ENCODE measurements at places on chromosomes 6 and 20.

- DNase-seq, result no peak
Measured at GRCh38 chr6:135022050-135022697, 32.4 kb downstream of the HBS1L start.

GRCh38 chr6:109738255-109738654, 47.2 kb downstream of the FIG4 start:
- no peak for DNase-seq

DNA sequence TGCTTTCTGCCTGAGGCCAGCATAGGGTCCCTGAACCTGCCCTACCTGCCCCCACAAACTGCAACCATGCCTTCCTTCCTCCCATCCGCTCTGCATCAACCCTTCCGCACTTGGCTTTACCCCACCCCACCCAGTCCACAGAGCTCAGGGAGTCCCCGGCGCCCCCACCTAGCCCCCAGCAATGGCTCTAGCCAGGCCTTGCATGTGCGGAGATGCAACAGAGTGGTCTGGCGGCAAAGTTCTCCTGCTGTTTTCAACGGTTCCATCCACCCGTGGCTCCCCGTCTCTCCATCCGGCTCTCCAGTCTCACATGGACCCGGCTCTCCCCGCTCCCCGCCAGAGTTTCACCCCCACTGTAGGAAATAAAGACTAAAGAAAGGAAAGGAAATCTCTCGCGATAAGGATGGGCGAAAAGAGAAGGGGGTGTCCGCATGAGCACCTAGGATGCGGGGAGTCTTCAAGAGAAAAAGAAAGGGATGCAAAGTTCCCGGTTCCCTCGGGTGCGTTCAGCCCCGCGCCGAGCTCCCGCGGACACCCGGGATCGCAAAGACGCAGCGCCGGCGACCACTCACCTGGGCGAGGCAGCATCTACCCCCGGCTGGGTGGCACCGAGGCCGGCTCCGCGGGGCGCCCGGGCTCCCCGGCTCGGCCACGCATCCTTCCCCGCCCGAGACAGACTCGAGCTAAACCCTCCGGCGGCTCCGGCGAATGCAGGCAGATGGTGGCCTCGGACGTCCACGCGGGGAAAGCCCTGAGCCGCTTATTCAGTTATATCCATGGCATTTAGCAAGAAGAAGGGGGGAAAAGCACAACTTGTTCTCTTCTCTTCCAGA, 579 bp downstream of the LRFN2 start:
- no peak for DNase-seq

GRCh38 chr20:61030130-61030529, 221.9 kb upstream of the CDH4 start:
- no peak for DNase-seq

DNA sequence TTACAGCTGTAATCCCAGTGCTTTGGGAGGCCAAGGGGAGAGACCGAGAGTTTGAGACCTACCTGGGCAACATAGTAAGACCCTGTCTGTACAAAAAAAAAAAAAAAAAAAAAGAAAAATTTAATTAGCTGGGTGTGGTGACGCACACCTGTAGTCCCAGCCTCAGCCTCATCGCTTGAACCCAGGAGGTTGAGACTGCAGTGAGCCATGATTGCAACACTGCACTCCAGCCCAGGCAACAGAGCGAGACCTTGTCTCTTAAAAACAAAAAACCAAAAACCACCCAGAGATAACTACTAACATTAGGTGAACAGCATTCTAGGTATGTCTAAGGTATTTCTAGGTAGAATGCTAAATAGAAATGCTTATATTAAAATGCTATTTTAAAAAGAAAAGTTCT, 21.0 kb upstream of the PI16 start:
- no peak for DNase-seq

DNA sequence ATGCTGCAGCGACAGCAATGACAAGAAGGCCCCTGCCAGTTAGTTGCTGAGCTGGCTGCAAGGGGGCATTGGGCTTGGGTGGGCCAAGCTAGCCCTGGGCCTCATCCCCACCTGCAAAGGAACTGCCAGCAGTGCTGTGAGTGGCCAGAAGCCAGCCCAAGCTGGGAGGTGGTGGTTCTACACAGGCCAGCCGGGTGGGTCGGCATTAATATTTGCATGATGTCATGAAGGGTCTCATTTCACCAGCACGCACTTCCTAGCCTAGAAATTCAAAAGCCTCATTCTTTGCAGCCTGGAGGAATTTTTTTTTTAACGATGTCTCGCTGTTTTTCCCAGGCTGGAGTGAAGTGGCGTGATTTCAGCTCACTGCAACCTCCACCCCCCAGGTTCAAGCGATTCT, 62.0 kb downstream of the IYD start:
- DNase-seq, result no peak

- DNase-seq, result no peak
Measured at GRCh38 chr20:48728042-48728825, 99.6 kb downstream of the PREX1 start.

- DNase-seq, result no peak
Measured at GRCh38 chr20:21352703-21353102, 44.6 kb downstream of the NKX2-4 start.

GRCh38 chr6:106883808-106884262, 90.7 kb downstream of the CD24 start:
- no peak for DNase-seq

DNA sequence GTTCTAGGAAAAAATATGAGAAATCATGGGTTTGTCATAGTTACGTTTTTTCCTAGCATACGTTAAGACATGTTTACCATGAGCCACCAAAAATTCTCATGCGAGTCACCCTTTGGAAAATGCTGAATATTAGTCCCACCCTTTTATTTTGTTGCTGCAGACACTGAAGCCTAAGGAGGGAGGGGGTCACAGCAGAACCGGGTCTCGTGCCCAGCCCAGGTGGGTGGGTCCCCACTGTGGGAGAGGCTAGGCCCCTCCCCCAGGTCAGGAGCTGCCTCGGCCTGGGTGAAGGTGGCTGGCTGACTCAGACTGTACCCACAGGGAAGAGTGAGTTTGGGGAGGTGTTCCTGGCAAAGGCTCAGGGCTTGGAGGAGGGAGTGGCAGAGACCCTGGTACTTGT, 26.2 kb upstream of the SRF start:
- no peak for DNase-seq

DNA sequence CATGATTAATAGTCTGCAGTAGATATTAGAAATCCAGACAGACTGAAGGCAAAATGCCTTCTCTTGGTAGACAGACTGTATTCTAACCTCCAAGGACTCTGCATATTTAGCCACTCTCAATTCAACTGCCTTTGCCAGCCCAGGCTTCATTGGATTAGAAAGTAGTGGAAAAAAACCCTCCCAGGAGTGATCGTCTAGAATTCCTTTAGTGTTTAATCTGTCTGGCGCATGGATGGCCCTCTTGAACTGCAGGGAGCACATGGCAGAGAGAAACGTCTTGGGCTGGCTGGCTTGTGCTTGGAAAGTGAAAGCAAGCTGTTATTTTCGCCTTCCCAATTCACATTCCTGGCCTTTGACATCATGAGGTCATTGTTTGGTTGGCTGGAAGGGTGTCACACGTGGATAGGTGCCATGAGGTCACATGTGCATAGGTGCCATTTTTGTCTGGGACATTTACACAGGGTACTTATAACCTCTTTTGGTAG, 30.9 kb upstream of the NEDD9 start:
- DNase-seq, result no peak

DNA sequence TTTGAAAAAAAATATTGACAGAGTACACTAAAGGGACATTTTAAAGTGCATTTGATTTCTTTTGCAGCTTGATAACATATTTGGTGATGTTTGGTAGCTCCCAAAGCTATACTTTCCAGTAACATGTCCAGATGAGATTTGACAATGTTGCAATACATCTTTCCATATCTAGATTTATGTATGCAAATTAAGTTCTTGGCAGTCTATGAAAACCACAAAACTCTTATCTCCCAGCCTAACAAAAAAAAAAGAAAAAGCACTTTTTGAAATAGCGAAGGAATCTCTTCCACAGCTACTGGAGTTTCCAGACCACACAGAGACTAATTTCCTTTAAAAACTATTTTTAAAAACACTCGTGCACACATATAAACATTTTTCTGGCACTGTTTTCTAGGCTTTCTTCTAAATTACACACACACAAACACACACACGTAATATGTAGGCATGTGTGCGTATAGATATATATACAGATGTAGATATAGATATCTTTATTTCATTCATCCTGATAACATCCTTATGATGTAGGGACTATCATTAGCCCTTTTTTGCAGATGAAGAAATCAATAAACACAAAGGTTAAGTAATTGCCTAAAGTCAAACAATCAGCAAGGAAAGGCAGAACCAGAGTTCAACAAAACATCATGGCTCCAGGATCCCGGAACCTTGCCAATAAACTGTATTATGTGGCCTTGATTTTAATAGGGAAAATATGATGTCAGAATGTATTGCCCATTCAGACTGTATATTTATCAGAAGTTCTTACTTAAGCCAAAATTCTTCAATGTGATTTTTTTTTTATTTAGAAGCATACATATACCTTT, 93.3 kb downstream of the ADGRB3 start:
- DNase-seq, result no peak

- DNase-seq, result no peak
Measured at GRCh38 chr20:9136114-9136513, 67.2 kb downstream of the PLCB4 start.

Measured in activated CD4-positive, alpha-beta T cell treated with anti-CD3 and anti-CD28 coated beads, Interleukin-2, amount 50 U/mL, for 1 hour (primary cell).